Vagina (tissue), 2 donors: ENCODE measurements at places on chromosomes 16 and 17.
A peak's percentile ranks its signal among the peaks of the same experiment; 100 is the strongest.

DNA sequence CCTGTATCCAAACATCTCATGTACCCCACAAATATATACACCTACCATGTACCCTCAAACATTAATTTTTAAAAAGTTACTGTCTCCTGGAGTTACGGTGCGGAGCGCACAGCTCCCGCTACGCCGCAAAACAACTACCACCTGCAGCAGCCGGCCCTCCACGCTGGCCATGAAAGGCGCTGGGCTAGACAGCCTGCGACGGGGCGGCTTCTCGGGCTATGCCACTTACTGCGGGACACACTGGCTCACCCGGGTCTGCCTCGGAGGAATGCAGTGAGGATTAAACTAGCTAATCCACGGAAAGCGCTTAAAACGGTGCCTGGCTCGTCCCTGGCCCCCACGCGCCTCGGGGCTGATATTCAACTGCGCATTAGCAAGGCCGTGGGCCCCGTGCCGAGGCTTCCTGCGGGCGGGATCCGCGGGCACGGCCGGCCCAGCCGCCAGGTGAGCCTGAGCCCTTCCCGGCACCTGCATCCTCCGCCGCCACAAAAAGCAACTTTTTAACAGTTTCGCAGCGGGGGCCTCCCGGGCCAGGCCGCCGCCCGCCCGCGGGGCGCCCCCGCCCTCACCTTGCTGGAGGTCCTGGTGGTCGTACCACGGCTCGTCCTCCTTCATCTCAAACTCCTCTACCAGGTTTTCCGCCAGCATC lies 633 bp downstream of the CDR2 start:
- DNase-seq = no peak

GRCh38 chr17:60297760-60298401 lies 94.1 kb downstream of the USP32 start:
- no peak for DNase-seq

DNA sequence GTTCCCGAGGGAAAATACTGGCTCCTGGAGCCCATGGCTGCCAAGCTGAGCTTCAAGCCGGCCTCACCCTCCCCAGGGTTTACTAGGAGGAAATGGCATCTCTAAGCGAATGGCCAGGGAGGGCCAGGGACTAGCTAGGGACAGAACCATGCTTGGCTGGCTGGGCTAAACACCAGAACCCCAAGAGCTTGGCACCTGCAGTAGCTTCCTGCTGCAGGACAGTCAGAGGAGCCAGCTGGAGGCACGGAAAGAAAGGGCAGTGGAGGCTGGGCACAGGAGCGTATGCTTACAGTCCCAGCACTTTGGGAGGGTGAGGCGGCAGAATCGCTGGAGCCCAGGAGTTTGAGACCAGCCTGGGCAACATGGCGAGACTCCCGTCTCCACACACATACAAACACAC lies 33.7 kb downstream of the PEMT start:
- DNase-seq = no peak

DNA sequence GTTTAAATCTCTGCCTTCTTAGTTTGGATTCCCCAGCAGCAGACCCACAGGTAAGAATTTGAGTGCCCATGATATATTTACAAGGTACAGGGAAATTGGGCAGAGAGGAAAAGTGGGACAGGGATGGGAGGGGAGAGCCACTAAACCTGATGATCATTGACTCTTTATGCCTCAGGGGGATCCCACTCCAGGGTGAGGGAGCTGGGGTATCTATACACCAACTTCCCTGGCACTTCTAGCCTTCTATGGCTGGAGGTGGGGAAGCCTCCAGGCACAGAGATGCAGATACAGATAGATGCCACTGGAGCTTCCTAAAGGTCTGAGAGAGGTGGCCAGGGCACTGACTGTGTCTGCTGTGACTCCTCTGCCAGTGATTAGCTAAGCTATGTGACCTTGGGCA lies 256.4 kb downstream of the KATNIP start:
- DNase-seq = no peak

DNA sequence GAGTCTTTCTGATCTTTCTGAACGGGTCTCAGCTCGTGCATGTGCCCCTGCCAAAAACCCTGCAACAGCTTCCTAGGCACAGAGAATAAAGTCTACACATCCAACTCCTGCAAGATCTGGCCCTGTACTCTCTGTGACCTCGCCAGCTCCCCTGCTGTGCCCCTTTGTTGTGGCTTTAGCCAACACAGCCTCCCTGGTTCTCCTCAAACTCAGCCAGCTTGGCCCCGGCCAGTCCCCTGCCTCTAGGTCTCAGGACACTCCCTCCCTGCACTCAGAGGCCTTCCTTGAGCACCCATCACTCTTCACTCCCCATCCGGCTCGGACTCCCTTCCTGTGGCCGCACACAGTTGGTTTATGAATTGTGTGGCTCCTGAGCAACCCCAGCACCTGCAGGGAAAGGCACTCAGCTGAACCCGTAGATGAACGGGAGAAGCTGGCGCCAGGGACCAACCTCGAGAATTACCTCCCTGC lies 1.4 kb downstream of the CEP131 start:
- DNase-seq = no peak

GRCh38 chr16:46949241-46949892 lies 24.1 kb downstream of the DNAJA2 start:
- no peak for DNase-seq

DNA sequence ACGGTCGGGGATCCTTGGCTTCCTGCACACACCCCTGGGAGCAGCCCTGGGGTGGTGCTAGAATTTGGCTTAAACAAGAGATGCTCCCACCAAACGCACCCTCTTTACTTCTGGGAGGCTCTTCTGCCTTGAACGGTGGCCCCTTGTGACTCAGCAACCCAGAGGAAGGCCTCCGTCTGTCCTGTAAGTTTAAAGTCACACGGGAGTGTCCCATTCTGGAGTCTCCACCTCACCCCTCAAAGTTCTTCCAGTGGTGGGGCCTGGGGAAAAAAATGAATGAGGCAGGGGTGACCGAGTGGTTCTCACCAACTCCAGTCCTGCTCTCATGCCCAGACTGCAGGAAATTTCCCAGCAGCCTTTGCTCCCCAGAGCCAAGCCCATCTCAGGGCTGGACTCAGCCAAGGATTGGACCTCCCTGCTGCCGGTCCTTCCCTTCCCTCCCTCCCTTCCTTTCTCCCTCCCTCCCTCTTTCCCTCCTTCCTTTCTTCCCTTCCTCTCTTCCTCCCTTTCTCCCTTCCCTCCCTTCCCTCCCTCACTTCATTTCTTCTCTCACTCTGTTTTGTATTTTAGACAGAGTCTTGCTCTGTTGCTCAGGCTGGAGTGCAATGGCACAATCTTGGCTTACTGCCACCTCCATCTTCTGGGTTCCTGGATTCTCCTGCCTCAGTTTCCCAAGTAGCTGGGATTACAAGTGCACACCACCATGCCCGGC lies 11.4 kb downstream of the ITGAD start:
- no peak for DNase-seq

DNA sequence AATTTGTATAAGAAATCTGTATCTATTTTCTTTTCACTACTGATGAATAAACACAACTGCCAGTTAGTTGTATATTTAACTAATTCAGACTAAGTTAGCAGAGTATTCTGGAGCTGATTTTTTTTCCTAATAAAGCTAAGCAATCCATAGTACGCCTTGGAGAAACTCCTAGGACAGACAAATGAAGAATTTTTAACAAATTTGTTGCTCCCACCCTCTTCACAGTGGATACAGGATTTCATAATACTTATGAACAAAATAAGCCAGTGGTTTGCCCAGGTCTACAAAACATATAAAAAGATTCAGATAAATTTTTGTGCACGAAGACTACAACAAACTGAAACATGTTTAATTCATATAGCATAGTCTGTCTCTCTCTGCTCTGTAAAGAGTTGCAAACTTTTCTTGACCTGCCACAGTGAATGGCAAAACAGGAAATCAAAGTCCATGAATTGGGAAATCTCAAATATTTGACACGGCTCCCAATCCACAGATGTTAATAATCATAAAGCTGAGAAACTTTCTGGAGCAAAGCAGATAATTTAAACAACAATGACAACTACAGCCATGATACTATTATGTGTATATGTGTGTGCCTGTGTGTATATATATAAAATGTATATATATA lies 594 bp upstream of the ABCA6 start:
- DNase-seq = no peak

GRCh38 chr16:31215287-31216162 lies 1.4 kb downstream of the PYDC1 start:
- DNase-seq = no peak

DNA sequence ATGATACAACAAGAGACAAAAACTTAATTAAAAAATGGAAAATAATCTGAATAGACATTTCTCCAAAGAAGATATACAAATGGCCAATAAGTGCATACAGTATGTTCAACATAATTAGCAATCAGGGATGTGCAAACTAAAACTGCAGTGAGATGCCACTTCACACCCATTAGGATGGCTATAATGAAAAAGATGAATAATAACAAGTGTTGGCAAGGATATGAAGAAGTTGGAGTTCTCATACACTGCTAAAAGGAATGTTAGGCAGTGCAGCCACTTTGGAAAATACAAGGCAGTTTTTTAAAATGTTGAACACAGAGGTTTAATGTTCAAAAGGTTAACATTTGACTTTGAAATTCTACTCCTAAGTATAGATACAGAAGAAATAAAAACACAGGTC lies 69.8 kb downstream of the PCTP start:
- no peak for DNase-seq

- peak; percentile 6 for DNase-seq
Observed at GRCh38 chr17:16941072-16942036, 30.6 kb downstream of the TNFRSF13B start.

- no peak for DNase-seq
Observed at GRCh38 chr16:86929057-86929871, 350.9 kb downstream of the FOXL1 start.

DNA sequence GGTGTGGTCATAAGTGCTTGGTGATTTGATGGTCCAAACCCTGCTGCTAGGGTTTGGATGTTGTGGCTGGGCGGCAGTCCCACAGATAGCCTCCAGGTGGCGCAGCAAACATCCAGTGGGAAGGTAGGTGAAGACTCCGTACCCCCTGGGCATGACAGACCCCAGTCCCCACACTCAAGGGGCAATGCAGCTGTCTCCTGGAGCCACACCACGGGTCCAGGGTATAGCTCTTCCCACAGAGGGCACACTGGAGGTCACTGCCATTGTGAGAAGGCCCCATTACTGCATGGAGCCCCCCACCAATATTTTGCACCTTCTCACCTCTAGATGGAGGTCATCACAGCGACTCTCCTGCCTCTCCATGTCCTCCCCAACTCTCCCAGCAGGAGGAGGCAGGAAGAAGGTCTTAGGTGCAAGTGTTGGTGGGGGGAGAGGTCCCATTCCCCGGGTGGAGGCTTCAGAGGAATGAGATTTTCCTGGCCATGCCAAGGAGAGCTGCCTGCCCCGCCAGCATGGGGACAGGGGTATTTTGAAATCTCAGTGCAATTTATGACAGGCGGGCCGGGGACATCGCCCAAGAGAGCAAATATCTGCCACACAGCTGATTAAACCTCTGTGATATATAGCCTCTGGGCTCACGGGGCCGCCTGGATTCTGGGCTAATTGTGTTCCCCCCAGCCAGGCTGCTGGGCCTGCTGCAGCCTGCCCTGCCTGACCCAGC lies 17.1 kb upstream of the C17orf113 start:
- DNase-seq = no peak

- no peak for DNase-seq
Observed at GRCh38 chr17:58120195-58120822, 27.9 kb upstream of the OR4D1 start.

GRCh38 chr17:79739148-79740062 lies 8.7 kb downstream of the ENPP7 start:
- no peak for DNase-seq

- no peak for DNase-seq
Observed at GRCh38 chr16:86764551-86764950, 186.2 kb downstream of the FOXL1 start.

- no peak for DNase-seq
Observed at GRCh38 chr17:78658281-78658785, 81.1 kb upstream of the DNAH17 start.

DNA sequence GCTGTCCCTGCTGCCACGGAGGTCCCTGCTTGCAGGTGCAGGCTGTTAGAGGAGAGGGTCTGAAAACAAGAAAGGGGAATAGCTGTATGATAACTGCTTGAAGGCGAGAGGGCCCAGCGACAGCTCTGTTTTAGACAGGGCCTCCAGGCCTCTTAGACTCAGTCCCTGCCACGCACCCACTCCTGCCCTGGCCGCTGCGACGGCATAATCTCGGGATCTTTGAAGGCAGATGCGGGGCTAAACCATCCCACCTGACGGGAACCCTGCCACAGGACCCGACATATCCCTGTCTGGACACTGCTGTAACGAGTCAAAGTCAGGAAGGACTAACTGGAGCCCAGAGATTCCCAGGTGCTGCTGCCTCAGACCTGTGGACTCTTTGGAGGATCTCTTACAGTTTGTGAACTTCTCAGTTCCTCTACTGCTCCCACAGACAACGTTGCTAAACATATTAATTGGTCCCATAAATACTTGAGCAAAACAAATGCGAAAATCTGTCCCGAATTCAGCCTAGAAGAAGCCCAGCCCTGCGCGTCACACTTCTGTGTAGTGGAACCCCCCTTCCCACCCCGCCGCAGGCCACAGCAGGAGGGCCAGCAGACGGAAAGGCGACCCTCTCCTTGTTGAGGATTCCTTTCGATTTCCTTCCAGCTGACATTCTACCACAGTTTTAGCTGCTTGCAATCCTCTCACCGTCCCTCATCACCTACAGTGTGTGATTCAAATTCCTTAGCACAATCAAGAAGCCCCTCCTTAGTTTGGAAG lies 998 bp upstream of the TMEM11 start:
- no peak for DNase-seq

DNA sequence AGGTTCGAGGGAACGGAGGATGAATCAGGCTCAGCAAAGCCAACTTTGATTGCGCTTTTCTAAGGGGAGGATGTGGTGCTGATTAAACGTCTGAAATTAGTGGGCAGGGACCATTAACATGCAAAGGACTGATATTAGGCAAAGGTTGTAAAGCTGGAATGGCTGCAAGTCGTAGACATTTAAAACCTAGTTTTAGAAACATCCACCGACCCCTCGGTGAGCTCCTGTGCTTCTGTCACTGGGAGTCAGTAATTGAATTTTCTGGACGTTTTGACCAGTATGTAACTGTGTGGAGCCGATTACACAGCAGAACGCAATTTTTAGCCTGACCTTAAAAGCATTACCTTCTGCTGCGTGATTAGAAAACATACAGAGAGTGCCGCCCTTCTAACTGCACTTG lies 220.6 kb upstream of the HSBP1 start:
- DNase-seq = no peak

GRCh38 chr17:32558997-32559650 lies 72.3 kb downstream of the CDK5R1 start:
- DNase-seq = no peak

DNA sequence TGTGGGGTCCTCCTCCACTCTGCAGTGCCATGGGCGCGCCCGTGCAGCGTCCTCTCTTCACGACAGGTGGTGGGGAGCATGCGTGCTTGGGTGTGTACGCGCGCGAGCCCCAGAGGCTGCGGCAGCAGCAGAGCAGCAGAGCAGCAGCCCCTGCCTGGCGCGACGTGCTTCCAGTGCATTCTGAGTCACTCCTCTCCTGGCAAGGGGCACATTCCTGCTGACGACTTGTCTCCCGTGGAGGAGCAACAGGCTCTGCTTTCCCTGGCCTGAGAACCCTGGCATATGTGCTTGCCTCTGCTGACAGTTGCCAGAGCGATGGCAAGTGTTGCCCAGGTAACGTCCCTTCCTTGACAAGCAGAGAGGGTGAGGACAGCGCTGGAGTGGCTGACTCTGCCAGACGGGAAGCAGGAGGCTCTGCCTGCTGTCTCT lies 133.8 kb upstream of the PLCG2 start:
- no peak for DNase-seq
